ENCODE measurements at places on chromosomes 2 and 18.

GRCh38 chr2:44167311-44167907 is 1.3 kb upstream of the PPM1B start:
- H3K27me3 ChIP-seq = no peaks in the 10 kb centered on the region
- H3K4me3 ChIP-seq = peak overlapping the region; percentile 59
- no peak for DNase-seq

DNA sequence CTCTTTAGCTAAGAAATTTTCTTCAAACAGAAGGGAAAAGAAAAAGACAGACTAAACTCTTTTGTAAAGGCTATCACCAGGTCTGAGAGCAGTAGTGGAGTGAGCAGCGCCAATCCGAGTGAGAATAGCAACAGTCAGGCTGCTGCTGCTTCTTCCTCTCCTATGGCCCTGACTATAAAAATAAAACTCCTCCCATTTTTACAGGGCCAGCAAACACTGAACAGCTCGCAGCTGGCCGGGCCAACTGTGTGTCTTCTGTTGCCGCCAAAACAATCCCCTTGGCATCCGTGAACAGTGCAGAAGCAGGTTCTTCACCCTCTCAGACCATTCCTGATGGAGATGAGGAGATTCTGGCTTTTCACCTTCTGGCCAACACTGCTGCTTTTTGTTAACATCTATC is 124.5 kb downstream of the CNTNAP5 start:
- H3K27me3 ChIP-seq = no peaks in the 10 kb centered on the region
- no peak for DNase-seq
- no peaks in the 10 kb centered on the region for H3K36me3 ChIP-seq
- H3K4me3 ChIP-seq = no peak overlapping the region

DNA sequence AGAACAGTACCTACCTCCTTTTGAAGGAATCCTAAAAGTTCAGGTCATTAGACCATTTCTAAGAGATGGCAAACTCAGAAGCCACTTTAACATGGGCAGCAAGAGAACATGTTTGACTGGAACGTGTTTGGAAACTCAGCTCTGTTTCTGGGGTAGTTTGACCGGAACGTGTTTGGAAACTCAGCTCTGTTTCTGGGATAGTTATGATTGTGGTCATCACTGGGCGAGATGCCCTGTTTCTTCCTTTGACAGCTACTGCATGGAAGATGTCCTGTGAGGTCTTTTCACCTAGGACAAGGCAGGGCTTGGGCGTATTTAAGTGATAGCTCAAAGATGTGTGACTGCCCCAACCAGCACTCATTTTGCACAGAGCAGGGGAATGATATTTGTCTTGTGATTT is 19.9 kb upstream of the SERPINB13 start:
- no peak overlapping the region for H3K4me3 ChIP-seq
- no peak for DNase-seq
- no peaks in the 10 kb centered on the region for H3K36me3 ChIP-seq
- H3K27ac ChIP-seq = no peak overlapping the region

DNA sequence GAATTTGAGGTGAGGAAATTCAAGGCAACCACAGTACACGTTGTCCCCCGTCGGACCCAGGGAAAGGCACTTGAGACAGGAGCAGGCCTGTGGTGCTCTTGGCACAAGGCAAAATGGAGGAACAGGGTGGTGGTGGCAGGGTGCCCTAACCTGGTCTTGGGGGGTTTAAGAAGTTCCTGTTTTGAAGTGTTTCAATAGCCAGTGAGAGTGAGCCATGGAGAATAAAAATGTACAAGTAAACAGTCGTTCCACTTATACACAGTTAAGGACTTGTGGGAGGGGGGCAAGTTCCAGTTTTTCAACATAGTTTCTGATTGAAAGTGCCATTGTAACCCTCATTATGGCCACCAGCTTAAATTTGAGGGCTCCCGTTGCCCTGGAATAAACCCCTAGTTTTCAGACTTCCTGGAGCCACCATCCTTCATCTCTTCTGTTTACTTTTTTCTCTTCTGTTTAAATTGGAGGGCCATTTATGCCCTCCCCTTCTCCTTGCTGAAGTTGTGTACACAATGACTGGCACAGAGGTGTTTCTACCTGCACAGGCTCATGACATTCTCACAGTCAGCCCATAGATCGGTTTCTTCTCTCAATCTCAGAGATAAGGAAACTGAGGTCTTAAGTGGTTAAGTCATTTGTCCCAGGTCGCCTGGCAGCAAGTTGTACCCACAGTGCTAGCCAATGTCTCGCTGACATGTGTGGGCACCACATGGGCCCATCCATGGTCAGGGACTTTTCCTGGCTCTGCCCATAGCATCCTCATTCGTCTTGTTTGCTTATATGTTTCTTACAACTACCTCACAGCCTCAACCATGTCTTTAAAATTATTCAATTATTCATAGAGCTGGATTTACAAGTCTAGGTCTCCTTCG is 66.0 kb upstream of the ST3GAL5 start:
- no peak overlapping the region for H3K4me3 ChIP-seq
- H3K27ac ChIP-seq = no peak overlapping the region
- H3K27me3 ChIP-seq = no peaks in the 10 kb centered on the region
- no peaks in the 10 kb centered on the region for H3K4me1 ChIP-seq

- H3K27me3 ChIP-seq = no peaks in the 10 kb centered on the region
- H3K27ac ChIP-seq = no peak overlapping the region
- no peaks in the 10 kb centered on the region for H3K4me1 ChIP-seq
- no peaks in the 10 kb centered on the region for H3K36me3 ChIP-seq
Measured at GRCh38 chr18:9619990-9620389, 5.6 kb upstream of the PPP4R1 start.

DNA sequence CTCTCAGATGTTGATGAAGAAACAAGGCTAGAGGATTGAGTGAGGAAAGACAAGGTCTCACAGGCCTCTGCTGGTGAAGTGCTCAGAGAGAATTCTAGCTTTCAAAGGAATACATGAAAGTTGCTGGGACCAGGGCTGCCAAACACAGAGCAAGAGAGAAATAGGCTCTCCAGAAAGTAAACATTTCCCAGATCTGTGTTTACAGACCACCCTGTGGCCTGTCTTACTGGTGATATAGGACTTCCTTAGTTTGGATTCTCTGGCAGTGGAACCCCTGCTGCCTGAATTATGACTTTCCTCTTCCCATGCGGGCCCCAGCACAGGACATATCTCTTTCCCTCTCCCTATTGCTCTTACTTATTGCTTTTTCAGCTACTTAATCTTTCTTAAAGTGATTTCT is 64.5 kb downstream of the TACR1 start:
- H3K27ac ChIP-seq = no peak overlapping the region
- no peak overlapping the region for H3K4me3 ChIP-seq
- H3K36me3 ChIP-seq = no peaks in the 10 kb centered on the region
- no peak for DNase-seq

Measured in effector memory CD4-positive, alpha-beta T cell (primary cell).